ENCODE measurements at places on chromosomes 1 and 21. TPM values are rescaled to one million over a fixed set of nuclear protein-coding genes. Genes with fewer than 3 reads are reported as not detected.

Gene CD160
- total RNA-seq: not detected

Gene SLC9A1
- total RNA-seq: 16.2 TPM

Gene GUCA2B
- not detected for total RNA-seq

Gene C1orf115
- total RNA-seq: 0.52 TPM

Gene NR5A2
- total RNA-seq: not detected

Gene ST6GALNAC3
- 3.2 TPM for total RNA-seq

Gene ALX3
- not detected for total RNA-seq

Gene DR1
- total RNA-seq: 66.7 TPM

Gene ERICH3
- not detected for total RNA-seq

Gene ALG14
- 0.74 TPM for total RNA-seq

Gene CD1C
- total RNA-seq: 0.73 TPM

Gene RPE65
- total RNA-seq: not detected

Gene CREB3L4
- 11.1 TPM for total RNA-seq

Gene LYPLA2
- 52.9 TPM for total RNA-seq

Gene HIVEP3
- total RNA-seq: 6.3 TPM

Gene UBE2U
- not detected for total RNA-seq

Gene CHIA
- total RNA-seq: not detected

Gene MAN1C1
- 47.2 TPM for total RNA-seq

Gene DDOST
- 115 TPM for total RNA-seq

Gene ENAH
- total RNA-seq: 0.29 TPM

Gene KRTAP13-1
- not detected for total RNA-seq
